ENCODE measurements at places on chromosomes 4 and X.

DNA sequence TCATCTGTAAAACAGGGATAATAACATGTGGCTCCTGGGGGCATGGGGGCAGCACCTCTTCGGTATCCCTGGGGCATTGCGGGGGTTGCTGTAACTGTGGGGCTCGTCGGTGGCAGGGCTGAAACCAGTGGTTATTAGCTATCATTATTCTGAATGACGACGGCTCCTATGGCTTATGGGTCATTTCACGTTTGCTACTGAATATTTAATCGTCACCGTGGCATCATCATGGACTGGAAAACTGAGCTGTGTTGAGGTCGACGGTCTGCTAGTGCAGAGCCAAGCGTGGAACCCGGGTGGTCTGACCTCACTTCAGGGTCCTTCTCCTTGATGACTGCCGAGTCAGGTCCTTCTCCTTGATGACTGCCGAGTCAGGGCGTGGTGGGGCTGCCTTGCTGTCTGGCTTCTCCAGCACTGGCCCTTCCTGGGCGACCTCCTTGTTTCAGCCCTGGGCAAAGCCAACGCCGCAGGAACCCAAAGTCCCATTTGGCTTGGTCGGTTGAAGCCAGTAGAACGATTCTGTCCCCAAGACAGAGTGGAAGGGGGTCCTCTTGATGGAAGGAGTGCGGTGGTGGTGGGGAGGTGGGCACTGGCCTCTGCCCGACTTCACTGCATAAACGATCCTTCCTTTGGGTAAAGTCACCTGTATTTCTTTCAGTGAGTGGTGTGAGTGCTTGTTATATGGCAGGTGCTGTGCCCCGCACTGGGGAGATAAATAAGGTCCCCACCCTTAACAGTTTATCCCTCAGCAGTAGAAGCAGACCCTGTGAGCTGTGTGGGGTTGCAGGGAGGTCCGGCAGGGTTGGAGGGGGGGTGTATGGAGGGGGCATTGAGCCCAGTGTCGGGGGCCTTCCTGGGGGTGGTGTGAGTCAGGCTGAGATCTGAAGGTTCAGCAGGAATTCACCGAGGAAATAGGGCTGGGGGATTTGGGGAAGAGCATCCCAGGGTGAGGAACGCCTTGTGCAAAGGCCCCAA is 40.8 kb downstream of the PSAPL1 start:
- DNase-seq, result no peak

GRCh38 chr4:138039010-138039409 is 203.1 kb downstream of the SLC7A11 start:
- no peak for DNase-seq

DNA sequence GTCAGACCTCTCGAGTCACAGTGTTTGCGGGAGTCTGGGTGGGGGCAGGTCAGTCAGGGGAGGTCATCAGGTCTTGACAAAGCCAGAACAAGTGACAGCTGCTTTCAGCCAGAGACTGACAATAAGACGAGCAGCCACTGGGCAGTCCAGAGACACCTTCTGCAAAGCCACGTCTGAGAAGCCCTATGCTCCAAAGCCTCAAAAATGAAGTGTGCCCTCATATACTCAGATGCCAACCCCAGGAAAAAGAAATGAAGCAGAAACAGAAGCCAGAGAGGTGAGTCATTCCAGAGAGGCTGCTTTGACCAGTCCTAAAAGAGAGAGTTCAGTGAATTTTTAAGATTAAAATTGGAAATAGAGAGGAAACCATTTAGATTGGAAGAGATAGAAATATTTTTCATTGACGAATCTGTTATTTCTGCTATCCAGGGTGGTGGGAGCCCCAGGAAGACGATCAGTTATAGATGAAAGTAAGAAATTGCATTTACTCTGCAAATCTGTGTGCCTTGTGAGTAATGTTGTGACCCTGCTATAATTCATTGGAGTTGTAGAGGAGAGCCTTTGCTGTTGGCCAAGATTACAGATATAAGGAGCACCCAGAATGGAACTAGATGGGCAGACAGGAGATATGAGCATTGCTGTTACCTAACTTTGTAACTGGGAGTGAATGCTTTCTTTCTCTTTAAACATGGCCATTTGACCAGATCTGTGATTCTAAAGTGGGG is 77.9 kb downstream of the LRRC66 start:
- DNase-seq, result no peak

DNA sequence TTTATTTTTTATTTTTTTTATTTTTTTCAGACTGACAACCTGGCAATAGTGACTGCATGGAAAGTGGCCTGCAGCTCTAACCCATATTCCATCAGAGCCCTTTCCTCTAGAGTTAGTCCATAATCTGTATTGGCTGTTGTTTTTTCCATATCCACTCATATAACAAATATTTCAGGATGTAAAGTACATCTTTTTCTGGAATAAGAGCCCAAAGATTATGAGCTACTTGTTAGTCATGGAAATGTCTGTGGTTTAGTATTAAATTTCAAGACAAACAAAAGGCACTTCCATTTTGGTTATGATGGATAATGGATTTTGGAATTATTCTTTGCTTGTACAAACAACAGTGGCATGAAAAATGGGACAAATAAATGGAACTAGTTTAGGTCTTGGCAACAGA is 296.0 kb upstream of the HS3ST1 start:
- DNase-seq, result no peak

GRCh38 chr4:11898796-11899195 is 470.1 kb upstream of the HS3ST1 start:
- no peak for DNase-seq

GRCh38 chr4:655464-656151 is 18.5 kb downstream of the ATP5ME start:
- no peak for DNase-seq

Measured in GM12891 (cell line).